ENCODE measurements at places on chromosomes 7 and 10.

- no peak for DNase-seq
These were observed 96.2 kb downstream of the PPP1R17 start for GRCh38 chr7:31783221-31783620.

GRCh38 chr7:73351447-73352167 is 23.6 kb downstream of the FKBP6 start:
- DNase-seq, result no peak

DNA sequence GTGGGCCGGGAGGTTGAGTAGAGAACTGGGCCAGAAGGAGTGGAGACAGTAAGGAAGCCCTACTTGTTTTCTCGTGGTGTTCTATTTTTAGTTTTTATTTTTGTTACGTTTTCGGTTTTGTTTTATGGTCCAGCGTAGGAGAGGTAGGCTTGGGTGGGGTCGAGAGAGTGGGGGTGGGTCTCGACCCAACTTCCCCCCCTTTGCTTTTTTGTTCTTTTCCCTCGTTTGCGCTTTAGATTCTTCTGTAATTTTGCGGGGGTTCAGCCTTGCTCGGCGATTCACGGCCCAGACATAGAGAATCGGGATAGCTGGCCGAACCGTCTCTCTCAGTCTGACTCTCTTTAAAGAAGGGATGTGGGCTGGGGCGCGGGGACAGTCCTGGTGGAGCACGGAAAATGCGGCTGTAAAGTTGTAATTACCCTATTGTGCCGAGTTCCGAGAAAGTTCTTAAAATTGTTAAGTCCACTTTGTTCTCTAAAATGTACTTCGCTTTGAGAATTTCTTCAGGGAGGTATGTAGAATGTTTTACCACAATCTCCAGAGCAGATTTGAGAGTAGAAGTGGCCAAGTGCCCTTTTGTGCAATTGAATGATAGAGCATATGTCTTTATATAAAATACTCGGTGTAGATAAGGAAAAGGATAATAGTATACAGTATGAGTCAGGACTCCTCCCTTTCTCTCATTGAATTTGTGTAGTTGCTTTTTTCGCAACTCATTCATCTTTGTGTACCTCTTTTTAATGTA is 816 bp downstream of the DMTF1 start:
- DNase-seq, result no peak

DNA sequence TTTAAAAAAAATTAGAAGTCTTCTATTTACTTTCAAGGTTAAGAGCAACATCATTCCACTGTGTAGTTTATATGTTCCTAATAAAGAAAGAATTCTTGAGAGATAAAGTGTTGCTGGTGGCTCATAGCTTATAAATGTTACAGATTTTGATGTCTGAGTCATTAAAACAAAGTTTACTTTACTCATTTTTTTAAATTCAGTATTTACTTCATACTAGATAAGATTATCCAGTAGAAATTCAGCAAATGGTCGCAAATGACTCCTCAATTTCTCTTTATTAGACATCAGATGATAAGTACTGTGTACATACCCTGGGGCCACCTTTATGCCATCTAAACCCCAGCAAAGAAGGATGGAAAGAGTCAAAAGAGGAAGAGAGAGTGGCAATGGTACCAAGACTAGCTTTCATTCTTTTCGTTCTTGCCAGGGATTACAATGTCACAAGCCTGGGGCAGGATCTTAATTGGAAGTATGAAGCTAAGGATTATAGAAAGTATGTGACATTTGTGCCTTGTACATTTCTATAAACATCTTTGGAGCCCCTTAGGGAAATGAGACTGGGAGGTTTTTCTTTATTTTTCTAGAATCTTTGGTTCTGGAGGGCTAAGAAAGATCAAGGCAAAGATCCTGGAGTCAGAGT is 206.1 kb downstream of the CHRM2 start:
- DNase-seq, result peak; percentile 78

GRCh38 chr10:124568848-124569622 is 107.4 kb downstream of the LHPP start:
- DNase-seq, result no peak

DNA sequence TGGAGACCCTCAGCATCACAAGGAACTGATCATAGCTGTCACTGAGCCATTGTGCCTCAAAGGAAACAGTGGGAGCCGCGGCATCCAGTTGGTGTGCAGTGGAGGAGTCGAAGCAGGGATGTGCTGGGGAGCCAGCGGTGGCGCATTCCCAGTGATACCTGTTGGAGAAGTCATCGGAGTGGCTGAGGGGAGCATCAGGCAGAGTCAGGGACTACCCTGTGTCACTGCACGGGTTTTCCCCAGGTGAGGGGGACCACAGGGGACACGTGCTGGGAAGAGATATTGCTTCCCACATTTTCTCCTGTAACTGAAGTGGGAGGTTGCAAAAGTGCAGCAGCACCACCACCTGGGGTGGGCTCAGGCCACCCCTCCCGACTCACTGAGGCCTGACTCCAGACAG is 57.7 kb downstream of the PKD1L1 start:
- DNase-seq, result no peak

DNA sequence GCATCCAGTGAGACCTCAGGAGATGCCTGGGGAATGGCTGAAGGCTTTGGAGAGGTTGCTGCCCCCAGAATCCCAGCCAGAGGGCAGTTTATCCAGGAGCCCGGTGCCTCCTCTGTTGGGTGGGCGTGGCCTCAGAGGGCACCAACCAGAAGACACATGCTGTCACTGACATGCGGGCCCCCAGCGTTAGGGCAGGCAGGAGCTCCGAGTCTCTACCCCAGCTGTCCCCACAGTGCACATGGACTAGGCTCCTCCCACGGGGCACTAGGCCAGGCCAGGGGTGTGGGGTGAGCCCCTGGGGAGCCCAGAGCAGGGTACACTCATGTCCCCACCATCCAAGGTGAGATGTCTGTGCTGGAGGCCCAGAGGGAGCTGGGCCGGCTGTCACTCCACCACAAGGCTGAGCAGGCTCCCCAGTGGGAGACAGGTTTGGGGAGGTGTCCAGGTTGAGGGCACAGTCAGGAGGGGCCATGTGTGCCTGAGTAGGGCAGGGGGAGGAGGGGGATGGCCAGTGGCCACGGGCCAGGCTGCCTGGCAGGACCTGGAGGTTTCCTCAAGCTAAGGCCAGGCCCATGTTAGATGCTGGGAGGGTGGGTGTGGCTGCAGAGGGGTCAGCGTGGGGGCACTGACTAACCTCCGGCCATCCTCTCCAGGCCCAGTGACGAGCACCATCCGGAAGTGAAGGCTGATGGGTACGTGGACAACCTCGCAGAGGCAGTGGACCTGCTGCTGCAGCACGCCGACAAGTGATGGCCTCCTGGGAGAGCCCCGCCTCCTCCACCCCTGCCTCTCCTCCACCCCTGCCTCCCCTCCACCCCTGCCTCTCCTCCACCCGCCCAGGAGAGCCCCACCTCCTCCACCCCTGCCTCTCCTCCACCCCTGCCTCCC is 131.3 kb downstream of the FAM53B start:
- peak; percentile 13 for DNase-seq

DNA sequence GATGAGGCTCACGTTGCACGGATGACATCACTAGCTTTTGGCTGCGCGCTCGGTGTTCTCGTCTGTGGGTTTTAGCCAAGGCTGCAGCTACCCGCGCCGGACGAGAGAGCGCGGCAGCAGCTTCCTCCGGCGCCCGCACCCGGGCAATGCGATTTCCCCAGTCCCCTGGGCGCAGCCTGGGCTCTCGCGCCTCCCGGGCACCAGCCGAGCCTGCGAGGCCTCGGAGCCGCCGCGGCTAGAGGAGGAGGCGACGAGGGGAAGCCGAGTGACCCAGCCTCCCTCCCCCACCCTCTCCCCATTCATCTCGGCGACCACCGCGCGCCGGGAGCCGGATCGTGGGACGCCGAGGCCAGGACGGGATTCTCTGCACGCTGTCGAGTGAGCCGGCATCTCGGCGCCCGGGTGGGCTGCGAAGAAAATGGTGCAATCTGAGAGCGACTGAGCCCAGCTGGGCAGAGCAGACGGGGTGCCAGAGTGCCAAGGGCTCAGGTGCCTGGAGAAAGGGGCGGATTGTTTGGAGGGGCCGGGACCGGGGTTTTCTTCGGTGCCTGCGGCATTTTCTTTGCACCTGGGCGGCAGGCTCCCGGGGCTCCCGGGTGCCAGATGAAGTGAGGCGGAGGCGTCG is 1.2 kb upstream of the TMEM178B start:
- DNase-seq, result peak; percentile 74

GRCh38 chr10:18424200-18424599 is 227.2 kb downstream of the NSUN6 start:
- DNase-seq, result no peak

- no peak for DNase-seq
These were observed 41.4 kb downstream of the FBXW4 start for GRCh38 chr10:101653536-101653935.

GRCh38 chr10:83104616-83105015 is 1034.7 kb upstream of the GHITM start:
- DNase-seq, result no peak

DNA sequence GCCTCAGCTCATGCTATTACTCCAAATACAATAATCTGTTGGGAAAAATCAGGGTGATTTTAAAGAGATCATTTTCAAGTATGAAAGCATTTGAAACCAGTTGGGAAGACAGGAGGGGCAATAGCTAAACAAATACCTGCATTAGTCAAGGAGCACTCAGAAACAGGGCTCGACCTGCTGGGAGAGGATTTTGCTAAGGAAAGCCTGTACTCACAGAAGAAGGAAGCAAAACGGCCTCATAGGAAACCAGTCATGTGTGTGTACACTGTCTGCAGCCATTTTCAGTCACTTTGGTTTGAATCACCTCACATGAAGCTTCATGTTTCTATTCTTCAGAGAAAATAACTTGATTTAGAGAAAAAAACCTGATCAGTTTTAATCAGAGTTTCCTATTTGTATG is 38.6 kb downstream of the FZD1 start:
- DNase-seq, result no peak

GRCh38 chr10:92822060-92822634 is 26.2 kb upstream of the EXOC6 start:
- peak; percentile 88 for DNase-seq

- peak; percentile 11 for DNase-seq
These were observed 24.0 kb downstream of the COL26A1 start for GRCh38 chr7:101386558-101387231.

- DNase-seq, result no peak
These were observed 491.7 kb downstream of the CCSER2 start for GRCh38 chr10:84820120-84820519.

DNA sequence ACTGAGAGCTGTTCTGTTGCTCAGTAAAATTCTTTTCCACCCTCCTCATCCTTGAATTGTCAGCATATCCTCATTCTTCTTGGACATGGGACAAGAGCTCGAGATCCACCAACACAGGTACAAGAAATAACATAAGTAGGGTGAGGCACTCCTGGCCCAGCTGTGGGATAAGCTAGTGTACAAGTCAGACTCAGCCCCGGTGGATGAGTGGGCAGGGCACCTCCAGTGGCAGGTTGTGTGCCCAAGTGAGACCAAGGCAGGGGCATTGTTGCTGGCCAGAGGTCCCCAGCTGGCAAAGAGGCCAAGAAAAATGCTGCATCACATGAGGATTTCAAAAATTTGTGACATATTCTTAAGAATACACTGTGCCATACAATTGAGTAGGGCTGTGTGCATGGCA is 402.0 kb upstream of the ZWINT start:
- DNase-seq, result no peak

GRCh38 chr7:73703757-73704639 is 15.5 kb downstream of the STX1A start:
- DNase-seq, result no peak

DNA sequence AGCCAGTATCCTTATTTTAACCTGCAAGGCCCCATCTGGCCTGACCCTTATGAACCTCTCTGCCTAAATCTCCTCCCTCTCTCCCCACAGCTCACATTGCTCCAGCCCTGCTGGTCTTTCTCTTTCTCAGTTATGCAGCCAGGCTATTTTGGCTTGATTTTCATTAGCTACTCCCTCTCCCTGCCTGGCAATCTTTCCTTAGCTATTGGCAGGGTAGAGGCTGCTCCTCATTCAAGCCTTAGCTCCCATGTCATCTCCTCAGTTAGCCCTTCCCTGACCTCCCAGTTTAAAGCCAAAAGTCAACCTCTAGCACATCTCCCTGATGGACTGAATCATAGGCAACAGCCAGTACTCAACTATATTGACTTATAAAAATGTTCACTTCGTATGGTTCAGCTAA is 214.4 kb upstream of the CELF2 start:
- DNase-seq, result no peak

GRCh38 chr7:87173471-87173870 is 21.2 kb downstream of the DMTF1 start:
- no peak for DNase-seq

- no peak for DNase-seq
These were observed 250.9 kb downstream of the PTEN start for GRCh38 chr10:88114368-88114767.

GRCh38 chr10:45075826-45076380 is 75.2 kb downstream of the ZNF22 start:
- no peak for DNase-seq

GRCh38 chr7:150847536-150847935 is 4.8 kb upstream of the AOC1 start:
- DNase-seq, result no peak

DNA sequence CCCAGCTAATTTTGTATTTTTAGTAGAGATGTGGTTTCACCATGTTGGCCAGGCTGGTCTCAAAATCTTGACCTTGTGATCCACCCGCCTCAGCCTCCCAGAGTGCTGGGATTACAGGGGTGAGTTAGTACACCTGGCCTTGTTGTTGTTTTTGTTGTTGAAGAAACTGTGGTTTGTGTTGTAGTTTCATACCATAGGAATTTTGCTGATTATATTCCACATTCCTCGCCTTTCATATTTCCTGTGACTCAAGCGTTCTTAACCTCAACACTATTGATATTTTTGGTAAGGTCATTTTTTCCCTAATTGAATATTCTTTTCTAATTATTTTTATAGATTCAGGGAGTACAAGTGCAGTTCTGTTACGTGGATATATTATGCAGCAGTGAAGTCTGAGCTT is 16.7 kb downstream of the LIPF start:
- DNase-seq, result no peak

GRCh38 chr10:91043173-91043910 is 122.5 kb upstream of the ANKRD1 start:
- DNase-seq, result no peak

- peak; percentile 97 for DNase-seq
These were observed 16.5 kb upstream of the PLAU start for GRCh38 chr10:73894245-73894971.

DNA sequence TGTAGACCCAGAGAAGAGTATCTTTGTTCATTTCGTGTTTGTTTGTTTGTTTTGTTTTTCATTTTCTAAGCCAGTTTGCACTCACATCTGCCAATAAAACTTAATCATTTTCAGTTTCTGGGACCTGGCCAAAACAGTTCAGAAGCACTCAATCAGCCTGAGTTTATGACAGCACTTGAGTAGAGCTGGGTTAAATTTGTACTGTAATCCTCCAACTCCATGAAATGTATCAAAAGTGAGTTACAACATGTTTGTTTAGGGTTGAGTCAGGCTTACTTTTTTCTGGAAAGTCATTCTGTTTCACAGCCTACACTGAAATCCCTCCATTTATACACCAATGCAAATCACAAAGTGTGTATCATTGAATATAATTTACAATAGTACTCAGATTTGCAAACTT is 91.9 kb downstream of the ZWINT start:
- no peak for DNase-seq

Data from astrocyte (in vitro differentiated cells and primary cell).